ENCODE measurements at places on chromosomes 4 and X.

DNA sequence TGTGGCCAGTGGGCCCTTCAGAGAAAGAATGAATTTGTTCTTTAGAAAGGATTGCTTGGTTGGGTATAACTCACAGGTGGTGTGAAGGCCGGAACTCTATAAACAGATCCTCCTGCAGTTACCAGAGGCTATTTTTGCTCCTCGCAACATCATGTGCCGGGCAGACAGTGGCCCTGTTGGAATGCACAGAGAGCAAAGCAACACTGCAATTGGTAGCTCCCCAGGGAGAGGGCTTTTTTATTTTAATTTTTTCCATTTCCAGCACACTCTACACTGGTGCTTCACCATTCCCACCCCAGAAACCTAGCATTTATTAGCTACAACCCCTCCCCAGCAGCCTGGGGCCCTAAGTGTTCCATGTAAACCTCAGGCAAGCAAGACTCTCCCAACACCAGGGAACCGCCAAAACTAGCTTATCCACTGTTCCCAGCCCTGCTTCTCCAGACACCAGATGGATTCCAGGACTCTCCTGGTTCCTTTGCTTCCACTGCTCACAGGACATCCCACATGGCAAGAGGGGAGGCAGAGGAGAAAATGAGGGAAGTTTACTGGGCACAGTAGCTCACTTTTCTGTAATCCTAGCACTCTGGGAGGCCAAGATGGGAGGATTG, 75.1 kb upstream of the TMEM164 start:
- no peak overlapping the region for H3K27ac ChIP-seq
- DNase-seq, result no peak
- no peak overlapping the region for H3K4me3 ChIP-seq
- peaks cover 5% of the 10 kb centered on the region for H3K4me1 ChIP-seq

DNA sequence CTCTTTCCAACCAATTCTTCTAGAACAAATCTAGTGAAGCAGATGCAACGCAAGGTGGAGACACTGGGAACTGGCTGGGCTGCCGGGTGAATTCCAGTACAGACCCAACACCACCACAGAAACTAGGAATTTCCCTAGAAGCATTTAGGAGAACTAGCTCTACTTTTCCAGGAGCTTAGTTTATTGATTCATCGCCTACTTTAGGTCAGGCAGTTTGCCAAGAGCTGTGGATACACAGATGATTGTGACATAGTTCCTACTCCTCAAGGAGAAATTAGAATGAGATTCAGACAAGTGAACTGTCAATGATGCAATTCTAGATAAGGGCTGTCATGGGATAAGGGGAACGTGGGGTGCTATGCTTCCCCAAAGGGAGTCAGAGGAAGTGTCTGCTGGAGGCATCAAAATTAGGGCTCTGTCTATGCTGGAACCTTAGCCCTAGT, 350.0 kb downstream of the CAMK2D start:
- peaks cover 6% of the 10 kb centered on the region for H3K4me1 ChIP-seq
- no peaks in the 10 kb centered on the region for H3K36me3 ChIP-seq
- no peak overlapping the region for H3K27ac ChIP-seq
- no peak for DNase-seq

DNA sequence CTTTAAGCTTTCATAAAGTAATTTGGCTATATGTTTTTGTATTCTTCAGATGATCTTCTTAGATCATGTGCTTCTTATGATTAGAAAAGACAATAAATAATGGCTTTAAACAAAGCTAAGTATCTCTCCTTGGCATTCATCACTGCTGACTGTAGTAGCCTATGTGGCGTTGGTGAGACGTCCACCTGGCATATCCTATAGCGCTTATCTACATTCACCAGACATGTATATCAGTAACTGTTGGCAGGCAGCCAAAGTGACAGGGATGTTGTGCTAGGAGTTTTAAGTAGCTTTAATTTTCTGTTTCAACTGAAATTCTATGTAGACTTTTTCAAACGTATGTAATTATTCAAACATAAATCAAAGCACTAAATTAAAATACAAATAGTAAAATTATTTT, 276.4 kb downstream of the IL15 start:
- no peak for DNase-seq
- no peaks in the 10 kb centered on the region for H3K27me3 ChIP-seq

- no peak overlapping the region for H3K27ac ChIP-seq
- H3K4me3 ChIP-seq, result no peak overlapping the region
- no peaks in the 10 kb centered on the region for H3K36me3 ChIP-seq
- DNase-seq, result no peak
- H3K4me1 ChIP-seq, result peaks cover 5% of the 10 kb centered on the region
Measured at GRCh38 chr4:73883306-73883705, 14.1 kb downstream of the CXCL1 start.

GRCh38 chr4:178612733-178613132, 1170.5 kb upstream of the AGA start:
- no peak overlapping the region for H3K4me3 ChIP-seq
- H3K4me1 ChIP-seq, result no peaks in the 10 kb centered on the region
- no peak for DNase-seq
- H3K36me3 ChIP-seq, result no peaks in the 10 kb centered on the region
- no peak overlapping the region for H3K27ac ChIP-seq
- no peaks in the 10 kb centered on the region for H3K27me3 ChIP-seq

DNA sequence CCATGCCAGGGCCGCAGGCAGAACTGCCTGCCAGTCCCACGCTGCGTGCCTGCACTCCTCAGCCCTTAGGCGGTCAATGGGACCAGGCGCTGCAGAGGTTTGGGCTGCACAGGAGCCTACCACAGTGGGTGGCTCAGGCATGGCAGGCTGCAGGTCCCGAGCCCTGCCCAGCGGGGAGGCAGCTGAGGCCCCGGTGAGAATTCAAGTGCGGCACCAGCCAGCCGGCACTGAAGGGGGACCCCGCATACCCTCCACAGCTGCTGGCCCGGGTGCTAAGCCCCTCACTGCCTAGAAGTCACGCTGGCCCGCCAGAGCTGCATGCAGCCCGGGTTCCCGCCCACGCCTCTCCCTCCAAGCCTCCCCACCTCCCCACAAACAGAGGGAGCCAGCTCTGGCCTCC, 302.5 kb upstream of the UGT8 start:
- H3K27me3 ChIP-seq, result no peaks in the 10 kb centered on the region
- no peak for DNase-seq
- H3K4me1 ChIP-seq, result no peaks in the 10 kb centered on the region
- no peak overlapping the region for H3K4me3 ChIP-seq

DNA sequence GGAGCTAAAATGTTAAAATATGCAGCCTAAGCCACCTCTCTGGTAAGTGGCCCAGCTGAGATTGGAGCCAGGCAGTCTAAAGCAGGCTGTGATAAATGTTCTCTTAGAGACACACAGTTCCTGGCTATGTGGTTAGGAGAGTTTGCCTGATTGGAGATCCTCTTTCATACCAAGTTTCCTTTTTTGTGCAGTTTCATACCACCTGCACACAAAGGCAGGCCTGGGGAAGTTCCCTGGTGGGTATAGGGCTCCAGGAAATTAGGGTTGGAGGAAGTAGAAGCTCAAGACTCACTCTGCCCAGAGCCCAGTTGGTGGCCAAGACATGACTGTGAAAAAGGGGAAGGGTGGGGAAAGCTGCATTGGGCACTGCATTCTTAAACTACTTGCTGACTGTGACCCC, 16.9 kb downstream of the CYBB start:
- H3K36me3 ChIP-seq, result no peaks in the 10 kb centered on the region
- H3K27me3 ChIP-seq, result no peaks in the 10 kb centered on the region
- no peak for DNase-seq
- no peak overlapping the region for H3K27ac ChIP-seq
- H3K4me1 ChIP-seq, result peaks cover 12% of the 10 kb centered on the region

DNA sequence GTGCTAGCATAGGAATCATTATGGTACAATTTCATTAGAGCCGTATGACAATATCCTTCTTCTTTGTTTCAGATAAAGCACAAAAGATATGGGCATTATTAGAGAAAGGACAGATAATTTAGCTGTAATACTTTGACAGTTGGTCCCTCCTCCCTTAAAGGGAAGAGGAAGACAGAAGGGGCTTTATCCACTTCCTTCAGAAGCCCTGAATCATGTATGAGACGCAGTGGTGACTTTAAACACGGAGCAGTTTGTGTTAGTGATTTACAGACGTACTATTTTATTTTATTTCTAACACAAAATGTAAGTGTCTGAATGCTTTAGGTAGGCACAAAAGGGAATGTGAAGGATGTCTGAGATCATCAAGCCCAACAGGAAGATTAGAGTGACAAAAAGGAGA, 467.7 kb downstream of the IL15 start:
- no peaks in the 10 kb centered on the region for H3K27me3 ChIP-seq
- DNase-seq, result no peak
- no peak overlapping the region for H3K4me3 ChIP-seq
- no peak overlapping the region for H3K27ac ChIP-seq
- H3K4me1 ChIP-seq, result peaks cover 3% of the 10 kb centered on the region

DNA sequence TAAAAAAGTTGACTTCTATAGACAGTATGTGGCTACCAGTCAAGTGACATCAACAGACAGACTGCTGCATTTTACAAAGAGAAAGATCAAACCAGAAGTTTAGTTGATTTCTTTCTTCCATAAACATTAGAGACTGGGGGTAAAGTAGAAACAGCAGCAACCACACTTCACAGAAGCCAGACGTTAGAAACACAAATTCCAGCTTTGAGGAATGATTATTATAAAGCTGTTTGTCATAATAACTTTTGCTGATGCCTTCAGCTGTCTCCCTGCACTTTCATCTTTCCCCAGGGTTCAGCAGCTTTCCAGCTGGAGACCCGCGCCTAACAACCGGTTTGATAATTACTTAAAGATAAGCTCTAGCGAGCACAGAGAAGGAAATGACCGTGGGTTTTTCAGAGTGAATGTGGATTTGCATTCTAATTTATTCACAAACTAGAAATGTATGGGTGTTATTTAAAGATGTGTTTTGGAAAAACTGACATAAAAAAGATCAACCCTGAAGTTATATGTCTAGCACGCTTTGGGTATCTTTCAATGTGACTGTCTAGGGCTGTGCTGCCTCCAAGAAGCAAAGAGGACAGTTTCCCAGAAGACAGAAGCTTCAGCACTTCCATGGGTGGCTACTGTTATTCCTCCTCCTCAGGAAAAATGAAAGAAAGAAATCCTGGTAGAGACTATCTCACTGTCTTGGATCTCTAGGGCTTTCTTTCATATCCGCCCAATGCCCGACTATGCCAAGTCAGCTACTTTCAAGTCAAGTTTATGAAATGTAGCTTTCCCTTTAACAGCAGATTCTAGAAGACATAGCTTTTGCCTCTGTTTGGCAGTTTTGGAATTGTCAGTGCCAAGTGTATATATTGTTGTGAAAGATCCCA, 15.0 kb upstream of the ENAM start:
- H3K4me1 ChIP-seq, result peaks cover 10% of the 10 kb centered on the region
- DNase-seq, result no peak
- no peak overlapping the region for H3K27ac ChIP-seq
- H3K4me3 ChIP-seq, result no peak overlapping the region
- H3K36me3 ChIP-seq, result no peaks in the 10 kb centered on the region

- no peak overlapping the region for H3K27ac ChIP-seq
- peaks cover 11% of the 10 kb centered on the region for H3K36me3 ChIP-seq
- peaks cover 67% of the 10 kb centered on the region for H3K27me3 ChIP-seq
Measured at GRCh38 chr4:190014771-190015537, 12.1 kb downstream of the FRG2 start.

- H3K4me3 ChIP-seq, result no peak overlapping the region
- H3K27me3 ChIP-seq, result peaks cover 7% of the 10 kb centered on the region
- H3K36me3 ChIP-seq, result no peaks in the 10 kb centered on the region
Measured at GRCh38 chrX:48789366-48790220, 3.2 kb downstream of the GATA1 start.

- H3K4me3 ChIP-seq, result no peak overlapping the region
- no peak overlapping the region for H3K27ac ChIP-seq
- H3K27me3 ChIP-seq, result no peaks in the 10 kb centered on the region
- DNase-seq, result no peak
- no peaks in the 10 kb centered on the region for H3K4me1 ChIP-seq
Measured at GRCh38 chrX:135327299-135327698, 18.0 kb downstream of the ETDC start.

GRCh38 chr4:113785781-113786180, 24.2 kb upstream of the CAMK2D start:
- H3K4me3 ChIP-seq, result no peak overlapping the region
- no peaks in the 10 kb centered on the region for H3K36me3 ChIP-seq
- H3K27me3 ChIP-seq, result no peaks in the 10 kb centered on the region
- H3K4me1 ChIP-seq, result peaks cover 3% of the 10 kb centered on the region
- no peak overlapping the region for H3K27ac ChIP-seq

- H3K36me3 ChIP-seq, result peaks cover 37% of the 10 kb centered on the region
- DNase-seq, result no peak
- H3K27me3 ChIP-seq, result no peaks in the 10 kb centered on the region
- peaks cover 34% of the 10 kb centered on the region for H3K4me1 ChIP-seq
- no peak overlapping the region for H3K4me3 ChIP-seq
- no peak overlapping the region for H3K27ac ChIP-seq
Measured at GRCh38 chrX:118508635-118509034, 13.0 kb downstream of the DOCK11 start.

DNA sequence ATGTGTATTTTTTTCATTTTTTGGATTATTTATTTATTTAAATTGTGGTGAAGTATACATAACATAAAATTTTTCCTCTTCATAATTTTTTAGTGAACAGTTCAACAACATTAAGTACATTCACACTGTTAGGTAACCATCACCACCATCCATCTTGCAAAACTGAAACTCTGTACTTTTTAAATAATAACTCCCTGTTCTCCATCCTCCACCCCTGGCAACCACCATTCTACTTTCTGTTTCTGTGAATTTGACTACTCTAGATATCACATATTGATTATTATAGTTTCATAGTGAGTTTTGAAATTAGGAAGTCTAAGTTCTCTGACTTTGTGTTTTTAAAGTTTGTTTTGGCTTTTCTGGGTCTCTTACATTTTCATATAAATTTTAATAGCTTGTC, 89.3 kb upstream of the STX18 start:
- H3K36me3 ChIP-seq, result no peaks in the 10 kb centered on the region
- H3K4me1 ChIP-seq, result peaks cover 12% of the 10 kb centered on the region
- H3K27me3 ChIP-seq, result no peaks in the 10 kb centered on the region
- no peak for DNase-seq
- H3K27ac ChIP-seq, result no peak overlapping the region

DNA sequence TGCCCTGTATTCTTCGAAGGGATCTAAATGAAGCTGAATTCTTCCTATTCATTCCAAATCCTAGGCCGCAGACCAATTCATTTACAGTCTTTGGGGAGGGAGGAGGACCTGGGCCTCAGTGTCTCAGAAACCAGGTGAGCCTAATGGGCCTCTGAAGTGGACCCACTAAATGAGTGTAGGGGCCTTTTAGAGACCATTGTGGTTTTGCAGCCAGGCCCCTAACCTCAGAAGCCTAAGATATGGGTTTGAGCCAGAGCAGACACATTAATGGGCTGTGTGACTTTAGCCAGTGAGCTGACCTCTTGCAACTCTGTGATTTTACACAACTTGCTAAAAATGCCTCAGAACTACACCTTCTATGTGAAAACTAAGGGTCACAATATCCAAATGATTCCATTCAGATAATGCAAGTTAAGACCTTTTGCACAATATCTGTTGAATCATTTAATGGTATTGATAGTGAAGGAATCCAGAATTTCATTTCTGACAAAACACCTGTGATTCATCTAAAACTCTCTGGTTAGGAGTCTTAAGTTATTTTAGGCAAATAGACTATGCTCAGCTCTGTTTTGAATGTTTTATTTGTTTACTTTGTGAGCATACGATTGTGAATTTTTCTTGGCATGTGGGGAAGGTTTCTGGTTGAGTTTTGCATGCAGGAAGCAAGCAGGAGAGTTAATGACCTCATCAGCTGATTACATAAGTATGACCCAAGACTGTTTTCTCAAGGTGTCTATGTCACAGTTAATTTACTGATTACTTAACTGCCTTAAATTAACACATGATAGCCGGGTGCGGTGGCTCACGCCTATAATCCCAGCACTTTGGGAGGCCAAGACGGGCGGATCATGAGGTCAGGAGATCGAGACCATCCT, 75.0 kb downstream of the EVC start:
- H3K4me3 ChIP-seq, result no peak overlapping the region
- H3K27me3 ChIP-seq, result no peaks in the 10 kb centered on the region
- no peaks in the 10 kb centered on the region for H3K36me3 ChIP-seq
- no peak overlapping the region for H3K27ac ChIP-seq
